ENCODE measurements at places on chromosomes 7 and 10.

GRCh38 chr10:10828623-10829022 is 189.0 kb upstream of the CELF2 start:
- no peak for DNase-seq

DNA sequence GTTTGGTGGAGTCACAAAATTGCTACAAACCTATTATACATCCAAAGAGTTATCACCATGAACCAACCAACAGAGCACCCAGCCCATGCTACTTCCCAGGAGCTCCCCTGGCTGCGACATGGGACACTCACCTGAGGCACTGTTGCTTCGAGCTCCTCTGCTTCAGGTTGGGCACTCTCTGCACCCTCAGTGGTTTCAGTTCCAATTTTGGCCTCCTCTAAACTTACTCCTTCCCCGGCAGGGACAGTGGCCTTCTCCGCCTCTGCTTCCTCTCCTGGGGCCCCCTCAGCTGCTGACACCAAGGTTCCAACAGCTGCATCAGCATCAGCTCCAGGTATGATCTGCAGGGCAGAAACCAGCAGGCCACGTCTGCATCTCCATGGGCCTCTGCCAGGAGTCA is 120.4 kb upstream of the TARP start:
- no peak for DNase-seq

GRCh38 chr7:55251911-55252310 is 113.2 kb upstream of the LANCL2 start:
- no peak for DNase-seq

GRCh38 chr7:81846398-81846797 is 76.6 kb upstream of the HGF start:
- peak; percentile 37 for DNase-seq

DNA sequence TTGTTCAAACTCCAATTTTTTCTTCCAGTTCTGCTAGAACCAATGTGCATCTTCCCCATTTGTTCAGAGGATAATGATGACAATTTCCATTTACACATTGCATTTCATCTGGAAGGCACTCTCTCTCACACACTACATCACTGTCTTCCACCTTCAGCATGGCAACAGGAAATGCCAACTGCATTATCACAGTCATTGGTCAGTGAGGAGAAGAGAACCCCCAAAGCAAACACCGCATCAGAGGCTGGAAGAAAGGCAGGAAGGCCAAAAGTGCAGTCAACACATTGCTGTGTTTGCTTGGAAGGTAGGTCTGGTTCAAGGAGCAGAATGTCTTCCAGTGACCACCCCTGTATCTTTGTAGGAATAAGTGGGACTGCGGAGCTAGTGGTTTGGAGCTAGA is 192.2 kb upstream of the RHOBTB1 start:
- peak; percentile 37 for DNase-seq

- DNase-seq: no peak
These were observed 44.5 kb upstream of the HSPB1 start for GRCh38 chr7:76257973-76258372.

- no peak for DNase-seq
These were observed 198.0 kb downstream of the KIAA1217 start for GRCh38 chr10:24406809-24407483.

DNA sequence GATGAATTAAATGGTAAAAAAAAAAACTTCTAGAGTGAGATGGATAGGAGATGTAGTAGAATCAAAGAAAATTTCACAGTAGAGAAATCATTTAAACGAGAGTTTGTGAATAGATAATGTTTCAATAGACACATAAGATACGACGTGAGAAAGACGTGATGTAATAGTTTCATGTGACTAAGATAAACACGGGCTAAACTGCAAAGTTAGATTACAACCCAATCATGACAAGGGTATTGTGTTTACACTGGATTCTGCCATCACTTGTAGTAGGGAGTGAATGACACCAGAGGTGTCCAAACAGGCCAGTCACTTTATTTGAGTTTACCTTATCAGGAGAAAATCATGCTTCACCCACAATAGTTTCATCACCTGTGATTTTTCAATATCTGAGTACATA is 21.6 kb downstream of the SEMA3D start:
- DNase-seq: no peak

DNA sequence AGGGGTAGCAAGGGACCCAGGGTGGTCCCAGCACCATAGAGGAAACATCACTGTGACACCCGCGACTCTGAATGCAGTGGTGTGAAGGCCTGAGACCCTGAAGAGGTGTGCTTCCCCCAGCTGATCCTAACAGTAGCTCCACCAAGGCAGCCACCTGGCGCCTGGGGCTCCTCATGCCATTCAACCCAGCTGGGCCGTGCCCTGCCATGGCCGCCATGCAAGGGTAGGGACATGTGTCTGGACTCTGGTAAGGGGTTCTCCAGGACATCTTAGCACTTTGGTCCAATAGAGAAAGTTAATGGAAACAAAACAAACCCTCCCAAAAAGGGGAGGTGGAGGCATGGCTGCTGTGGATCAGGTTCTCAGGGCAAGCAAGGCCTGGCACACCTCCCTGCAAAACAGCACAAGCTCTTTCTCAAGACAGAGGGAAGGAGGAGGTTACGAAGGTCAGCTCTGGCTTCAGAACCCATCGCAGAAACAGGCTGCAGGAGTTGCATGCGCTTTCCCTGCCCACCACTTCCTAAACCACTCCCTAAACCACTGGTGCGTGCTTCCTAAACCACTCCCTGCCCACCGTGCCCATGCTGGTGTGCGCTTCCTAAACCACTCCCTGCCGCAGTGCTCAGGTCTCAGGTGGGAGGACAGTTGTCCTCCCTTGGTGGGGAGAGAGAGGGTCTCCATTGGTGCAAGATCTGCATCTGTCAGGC is 108.7 kb downstream of the LARP4B start:
- no peak for DNase-seq
